ENCODE measurements at places on chromosomes 6 and 20.

DNA sequence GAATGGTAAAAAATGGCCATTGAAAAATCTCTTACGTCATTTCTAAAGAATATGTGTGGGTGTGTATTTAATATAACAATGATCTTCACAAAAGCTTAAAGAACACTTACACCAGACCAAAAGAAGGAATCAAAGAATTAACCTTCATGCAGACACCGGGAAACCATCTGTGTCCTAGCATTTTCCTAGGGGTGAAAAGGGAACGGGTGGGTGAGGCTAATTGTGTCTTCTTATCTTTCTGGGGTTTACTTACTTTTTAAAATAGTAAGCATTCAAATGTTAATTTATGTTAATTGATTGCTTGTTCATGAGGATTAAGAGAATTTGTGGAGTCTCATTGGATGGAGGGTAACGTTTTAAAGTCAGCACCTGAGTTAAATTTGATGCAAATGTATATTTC lies 47.5 kb downstream of the BMP2 start:
- DNase-seq: no peak

GRCh38 chr20:47971058-47971791 lies 185.9 kb upstream of the SULF2 start:
- DNase-seq: no peak

GRCh38 chr20:20493701-20494100 lies 125.8 kb downstream of the INSM1 start:
- DNase-seq: no peak

DNA sequence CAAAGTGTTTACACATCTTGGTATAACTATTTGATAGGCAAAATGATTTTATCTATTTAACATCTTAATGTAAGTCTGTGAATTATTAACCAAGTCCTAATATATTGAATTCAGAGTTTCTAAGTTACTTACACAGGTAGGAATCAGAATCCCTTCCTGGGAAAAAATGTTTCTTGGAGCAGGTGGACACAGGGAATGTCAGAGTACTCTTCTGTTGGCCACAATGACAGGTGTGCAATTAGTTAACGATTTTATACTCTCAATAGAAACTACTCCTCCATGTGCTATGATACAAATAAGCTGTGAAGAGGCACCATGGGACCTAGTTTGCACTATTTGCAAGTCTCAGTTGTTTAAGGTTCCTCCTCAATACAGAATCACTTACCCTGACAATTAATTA lies 821 bp upstream of the TAAR5 start:
- DNase-seq: no peak

- DNase-seq: no peak
These were observed 17.3 kb downstream of the ERGIC3 start for GRCh38 chr20:35559042-35559693.
